AG09309 (cell line): ENCODE measurements at places on chromosomes 2 and 18.

DNA sequence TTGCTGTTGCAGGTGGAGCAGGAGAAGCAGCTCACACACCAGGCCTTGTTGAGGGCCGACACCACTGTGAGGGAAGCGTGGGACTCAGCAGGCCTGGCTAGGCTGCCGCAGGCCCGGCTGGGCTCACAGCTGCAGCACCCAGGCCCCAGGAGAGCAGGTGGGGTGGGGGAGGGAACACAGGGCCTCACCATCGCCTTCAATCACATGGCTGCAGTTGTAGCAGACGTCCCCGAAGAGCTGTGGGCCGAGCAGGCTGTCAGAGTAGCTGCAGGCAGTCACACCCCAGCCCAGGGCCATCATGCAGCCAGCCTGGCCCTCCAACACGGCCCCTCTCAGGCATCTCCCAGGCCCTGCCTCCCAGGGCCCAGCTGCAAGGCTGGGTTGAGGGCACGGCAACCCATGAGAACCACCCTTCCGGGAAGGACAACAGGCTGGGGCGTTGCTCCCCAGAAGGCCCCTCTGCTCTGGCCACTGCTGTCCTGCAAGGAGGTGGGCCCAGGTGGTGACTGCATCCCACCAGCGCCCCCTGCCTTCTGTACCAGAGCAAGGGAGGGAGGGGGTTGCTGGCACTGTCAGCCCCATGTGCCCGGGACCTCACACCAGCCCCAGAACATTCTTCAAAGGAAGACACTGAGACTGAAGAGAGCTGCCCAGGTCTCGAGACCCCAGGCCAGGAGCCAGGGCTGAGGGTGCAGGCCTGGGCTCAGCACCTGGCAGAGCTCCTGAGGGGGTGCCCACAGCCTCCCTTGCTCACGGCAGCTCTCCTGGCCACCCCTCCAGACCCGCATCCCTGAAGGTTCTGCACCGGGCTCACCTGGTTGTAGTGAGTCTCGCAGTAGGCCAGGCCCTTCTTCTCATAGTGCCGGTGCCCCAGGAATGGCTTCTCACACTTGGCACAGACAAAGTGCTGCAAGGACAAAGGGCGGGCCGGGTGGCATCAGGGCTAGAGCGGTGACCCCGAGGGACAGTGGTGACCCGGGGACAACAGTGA lies 5.6 kb upstream of the GPR17 start:
- DNase-seq = no peak

DNA sequence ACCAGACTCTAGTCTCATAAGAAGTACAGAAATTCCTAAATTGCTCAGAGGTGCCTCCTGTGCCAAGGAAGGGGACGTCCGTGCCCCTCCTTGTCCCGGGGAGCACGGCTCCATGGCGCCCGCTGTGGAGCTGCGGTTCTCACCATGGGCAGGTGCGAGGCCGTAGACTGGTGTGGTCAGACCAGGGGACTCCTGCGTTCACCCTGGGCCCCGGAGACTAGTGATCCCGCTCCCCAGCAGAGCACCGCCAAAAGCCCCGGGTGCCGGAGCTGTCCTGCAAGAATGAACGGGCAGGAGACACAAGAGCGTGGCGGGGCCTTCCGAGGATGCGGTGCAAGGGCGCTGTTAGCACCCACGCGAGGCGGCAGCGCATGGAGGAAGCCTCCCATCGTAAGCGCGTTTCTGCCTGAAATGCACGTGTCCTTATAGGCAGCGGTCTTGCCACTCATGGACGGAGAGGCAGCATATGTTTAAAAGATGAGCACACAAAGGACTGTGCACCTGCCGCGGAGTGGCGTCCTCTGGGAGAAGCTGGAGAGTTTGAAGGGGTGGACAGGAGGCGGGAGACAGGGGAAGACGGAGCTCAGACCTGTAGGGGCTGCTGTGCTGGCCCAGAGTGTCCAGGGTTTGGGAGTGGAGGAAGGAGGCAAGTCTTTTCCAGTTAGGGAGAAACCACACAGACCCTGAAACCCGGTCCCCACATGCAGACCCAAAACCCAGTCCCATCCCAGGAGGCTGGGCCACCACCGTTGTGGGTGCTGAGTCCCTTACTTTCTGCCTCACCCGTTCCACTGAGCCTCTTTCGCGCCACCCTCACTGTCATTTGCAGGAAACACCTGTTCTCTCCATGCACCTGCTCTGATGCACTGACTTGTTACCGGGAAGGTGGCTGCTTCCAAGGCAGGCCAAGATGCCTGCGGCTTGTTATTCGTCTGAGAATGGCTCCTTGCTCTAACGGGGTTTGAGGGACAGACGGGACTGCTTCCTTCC lies 7.5 kb upstream of the KCNG2 start:
- no peak for DNase-seq

DNA sequence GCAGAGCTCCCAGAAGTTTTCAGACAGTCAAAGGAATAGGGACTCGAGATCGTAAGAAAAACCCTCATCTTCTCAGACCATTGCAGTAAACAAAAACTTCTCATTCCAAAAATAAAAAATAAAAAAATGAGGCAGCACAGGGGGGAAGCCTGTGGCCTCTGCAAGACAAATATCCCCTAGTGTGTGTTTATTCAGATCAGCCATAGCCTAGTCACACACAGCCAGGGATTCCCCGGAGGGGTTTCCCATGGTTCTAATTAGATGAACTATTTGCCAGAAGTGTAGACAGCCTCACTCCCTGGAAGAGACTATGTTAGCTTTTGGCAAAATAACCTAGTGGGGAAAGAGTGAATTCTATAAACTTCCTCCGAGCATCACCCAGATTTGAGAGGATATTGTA lies 122.9 kb upstream of the KLF7 start:
- no peak for DNase-seq

GRCh38 chr2:229419158-229419557 lies 148.1 kb upstream of the PID1 start:
- DNase-seq = no peak

DNA sequence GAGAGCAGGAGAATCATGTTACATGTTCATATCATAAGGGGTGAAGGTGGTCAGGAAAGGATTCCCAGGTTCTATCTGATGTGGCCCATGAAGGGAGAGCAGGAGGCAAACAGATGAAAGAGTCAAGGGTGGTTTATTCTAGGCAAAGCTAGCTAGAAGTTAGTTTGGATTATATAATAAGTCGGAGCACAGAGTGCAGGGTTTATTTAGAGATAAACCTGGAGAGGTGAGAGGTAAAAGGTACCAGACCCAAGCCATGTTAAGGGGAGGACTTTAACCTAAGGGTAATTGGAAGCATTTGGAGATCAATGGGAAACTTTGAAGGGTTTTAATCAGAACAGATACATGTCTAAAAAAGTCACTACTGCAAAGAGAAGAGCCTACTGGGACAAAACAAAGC lies 69.2 kb upstream of the LRATD1 start:
- no peak for DNase-seq

- DNase-seq = no peak
Measured at GRCh38 chr18:70015127-70015526, 67.5 kb upstream of the CD226 start.
